Left renal cortex interstitium (tissue), 4 donors: ENCODE measurements at places on chromosomes 12 and 14. TPM values are rescaled to one million over a fixed set of nuclear protein-coding genes. Genes with fewer than 3 reads are reported as not detected.

- no peak for DNase-seq
Measured at GRCh38 chr12:71045781-71046180, 112.0 kb downstream of the TSPAN8 start.

- DNase-seq, result no peak
Measured at GRCh38 chr12:87779858-87780498, 249.2 kb downstream of the C12orf50 start.

DNA sequence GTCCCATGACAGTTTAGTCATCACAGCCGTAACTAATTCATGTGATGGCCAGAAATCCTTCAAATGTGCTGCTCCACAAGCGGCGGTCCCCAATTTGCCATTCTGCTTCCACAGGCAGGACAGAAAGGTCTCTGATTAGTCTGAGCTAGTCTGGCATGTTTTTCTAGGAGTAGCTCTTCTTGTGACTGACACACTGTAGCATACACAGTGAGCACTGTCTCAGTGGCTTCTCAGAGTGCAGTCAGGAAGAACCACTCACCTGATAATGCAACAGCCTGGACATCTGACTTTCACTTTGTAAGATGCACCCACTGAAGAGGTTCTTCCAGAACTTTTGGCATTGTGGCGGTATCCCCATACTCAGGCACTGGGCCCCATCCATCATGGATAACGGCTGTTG, 1266.2 kb downstream of the TMEM121 start:
- DNase-seq, result no peak

DNA sequence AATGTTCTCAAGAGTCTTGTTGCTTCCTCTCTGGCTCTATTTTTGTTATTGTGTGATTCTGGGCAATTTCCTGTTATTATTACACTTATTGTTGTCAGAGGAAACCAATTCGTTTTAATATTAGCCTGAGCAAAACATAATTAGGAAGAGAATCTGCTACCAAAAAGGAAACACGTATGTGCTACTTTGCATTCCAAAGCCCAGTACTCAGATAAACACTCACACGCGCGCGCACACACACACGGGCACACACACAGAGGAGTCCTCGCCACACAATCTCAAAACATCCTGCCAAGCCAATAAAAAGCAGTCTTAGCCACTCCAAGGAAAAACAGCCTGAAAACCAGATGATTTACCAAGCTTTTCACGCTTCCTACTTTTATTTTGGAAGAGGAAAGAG, 400.7 kb downstream of the NUAK1 start:
- DNase-seq, result no peak

DNA sequence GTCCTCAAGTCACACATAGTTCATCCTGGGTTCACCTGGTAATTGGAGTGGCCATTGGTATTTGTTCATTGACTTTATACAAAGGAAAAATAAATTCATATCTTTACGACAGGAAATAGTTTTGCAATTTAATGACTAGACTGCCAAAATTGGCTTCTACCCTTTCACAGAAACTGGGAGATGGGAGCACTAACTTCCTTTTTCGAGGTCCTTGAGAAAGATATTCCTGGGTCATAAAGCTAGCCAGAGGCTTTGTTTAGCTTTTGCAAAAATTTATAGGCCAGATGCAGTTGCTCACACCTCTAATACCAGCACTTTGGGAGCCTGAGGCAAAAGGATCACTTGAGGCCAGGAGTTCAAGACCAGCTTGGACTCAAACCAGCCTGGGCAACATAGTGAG, 10.2 kb upstream of the OR11G2 start:
- no peak for DNase-seq

The CATSPERB gene
- 0.60 TPM for polyA plus RNA-seq
